Sigmoid colon (tissue), 7 donors: ENCODE measurements at places on chromosomes 3 and 15. TPM values are rescaled to one million over a fixed set of nuclear protein-coding genes. Genes with fewer than 3 reads are reported as not detected.

DNA sequence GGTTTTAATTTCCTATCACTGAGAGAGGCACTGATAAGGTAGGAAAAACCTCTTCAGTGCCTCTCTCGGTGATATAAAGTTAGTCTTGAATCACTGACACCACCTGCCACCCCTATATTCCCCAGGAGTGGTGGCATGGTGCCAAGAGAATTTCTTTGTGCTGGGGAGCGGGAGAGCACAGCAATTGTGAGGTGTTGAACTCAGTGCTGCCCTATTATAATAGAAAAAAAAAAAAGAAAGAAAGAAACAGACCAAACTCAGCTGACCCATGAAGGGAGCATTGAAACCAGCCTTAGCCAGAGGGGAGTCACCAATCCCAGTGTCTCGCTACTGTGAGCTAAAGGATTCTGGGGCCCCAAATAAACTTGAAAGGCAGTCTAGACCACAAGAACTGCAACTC lies 201.4 kb upstream of the STT3B start:
- no peaks in the 10 kb centered on the region for H3K27me3 ChIP-seq
- DNase-seq: no peak
- H3K4me3 ChIP-seq: no peak overlapping the region
- H3K4me1 ChIP-seq: no peaks in the 10 kb centered on the region

GRCh38 chr3:89923921-89924610 lies 816.6 kb downstream of the EPHA3 start:
- DNase-seq: no peak
- H3K27me3 ChIP-seq: no peaks in the 10 kb centered on the region
- H3K4me1 ChIP-seq: no peaks in the 10 kb centered on the region
- H3K36me3 ChIP-seq: no peaks in the 10 kb centered on the region
- no peak overlapping the region for H3K4me3 ChIP-seq

- H3K27ac ChIP-seq: no peak overlapping the region
- no peaks in the 10 kb centered on the region for H3K4me1 ChIP-seq
- H3K27me3 ChIP-seq: no peaks in the 10 kb centered on the region
- no peak overlapping the region for H3K4me3 ChIP-seq
Measured at GRCh38 chr3:46661776-46662766, 31.4 kb downstream of the ALS2CL start.

GRCh38 chr3:160376681-160377080 lies 22.3 kb downstream of the IFT80 start:
- H3K36me3 ChIP-seq: no peaks in the 10 kb centered on the region
- no peaks in the 10 kb centered on the region for H3K4me1 ChIP-seq
- H3K27me3 ChIP-seq: no peaks in the 10 kb centered on the region

- H3K4me3 ChIP-seq: no peak overlapping the region
- H3K36me3 ChIP-seq: no peaks in the 10 kb centered on the region
- H3K4me1 ChIP-seq: no peaks in the 10 kb centered on the region
- H3K27me3 ChIP-seq: no peaks in the 10 kb centered on the region
Measured at GRCh38 chr3:164465172-164465571, 613.1 kb downstream of the SI start.

- no peaks in the 10 kb centered on the region for H3K4me1 ChIP-seq
- H3K27me3 ChIP-seq: no peaks in the 10 kb centered on the region
- DNase-seq: no peak
- peaks cover 9% of the 10 kb centered on the region for H3K36me3 ChIP-seq
- H3K4me3 ChIP-seq: peak overlapping the region; percentile 58
- peak overlapping the region; percentile 92 for H3K27ac ChIP-seq
Measured at GRCh38 chr3:101685870-101686307, 629 bp downstream of the RPL24 start.

DNA sequence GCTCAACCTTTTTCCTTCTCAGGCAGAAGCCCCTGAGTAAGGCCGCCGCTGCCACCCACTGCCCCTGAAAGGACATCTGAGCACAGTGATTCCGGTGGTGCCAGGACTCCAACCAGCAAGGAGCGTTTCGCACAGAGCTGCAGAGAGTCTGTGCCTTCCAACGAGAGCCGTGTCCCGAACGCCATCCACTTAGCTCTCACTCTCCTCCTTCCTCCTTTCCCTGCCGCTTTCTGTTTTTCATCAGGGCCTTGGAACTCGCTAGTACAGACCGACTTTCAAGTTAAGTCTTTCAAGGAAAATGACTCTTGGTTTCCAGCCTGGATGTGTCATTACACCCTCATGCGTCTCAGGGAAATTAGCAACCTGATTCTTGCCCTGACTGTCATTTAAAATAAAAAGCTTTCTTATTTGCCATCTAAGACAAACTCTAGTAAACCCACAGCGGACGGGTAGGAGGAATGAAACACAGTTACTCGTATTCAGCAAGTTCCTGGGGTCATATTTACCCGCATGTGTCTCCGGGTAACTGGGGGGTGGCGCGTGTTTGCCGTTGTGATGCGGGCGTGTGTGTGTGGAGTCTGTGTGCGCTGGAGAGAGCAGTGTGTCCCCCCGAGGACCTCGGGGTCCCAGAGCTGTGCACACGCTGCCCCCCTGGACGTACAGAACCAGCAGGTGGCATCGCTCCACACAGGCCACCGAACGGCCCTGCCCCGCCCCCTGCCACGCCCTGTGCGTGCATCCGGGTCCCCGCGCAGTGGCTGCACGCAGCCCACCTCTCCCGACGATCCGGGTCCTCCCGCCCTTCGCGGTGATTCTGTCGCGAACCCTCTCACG lies 30.4 kb upstream of the ALDH1A3 start:
- H3K27me3 ChIP-seq: no peaks in the 10 kb centered on the region
- H3K36me3 ChIP-seq: no peaks in the 10 kb centered on the region
- peak overlapping the region; percentile 53 for H3K4me3 ChIP-seq
- peaks cover 13% of the 10 kb centered on the region for H3K4me1 ChIP-seq

GRCh38 chr3:157051055-157051454 lies 108.9 kb downstream of the CCNL1 start:
- H3K36me3 ChIP-seq: no peaks in the 10 kb centered on the region
- no peak overlapping the region for H3K4me3 ChIP-seq
- no peaks in the 10 kb centered on the region for H3K27me3 ChIP-seq
- no peak for DNase-seq

DNA sequence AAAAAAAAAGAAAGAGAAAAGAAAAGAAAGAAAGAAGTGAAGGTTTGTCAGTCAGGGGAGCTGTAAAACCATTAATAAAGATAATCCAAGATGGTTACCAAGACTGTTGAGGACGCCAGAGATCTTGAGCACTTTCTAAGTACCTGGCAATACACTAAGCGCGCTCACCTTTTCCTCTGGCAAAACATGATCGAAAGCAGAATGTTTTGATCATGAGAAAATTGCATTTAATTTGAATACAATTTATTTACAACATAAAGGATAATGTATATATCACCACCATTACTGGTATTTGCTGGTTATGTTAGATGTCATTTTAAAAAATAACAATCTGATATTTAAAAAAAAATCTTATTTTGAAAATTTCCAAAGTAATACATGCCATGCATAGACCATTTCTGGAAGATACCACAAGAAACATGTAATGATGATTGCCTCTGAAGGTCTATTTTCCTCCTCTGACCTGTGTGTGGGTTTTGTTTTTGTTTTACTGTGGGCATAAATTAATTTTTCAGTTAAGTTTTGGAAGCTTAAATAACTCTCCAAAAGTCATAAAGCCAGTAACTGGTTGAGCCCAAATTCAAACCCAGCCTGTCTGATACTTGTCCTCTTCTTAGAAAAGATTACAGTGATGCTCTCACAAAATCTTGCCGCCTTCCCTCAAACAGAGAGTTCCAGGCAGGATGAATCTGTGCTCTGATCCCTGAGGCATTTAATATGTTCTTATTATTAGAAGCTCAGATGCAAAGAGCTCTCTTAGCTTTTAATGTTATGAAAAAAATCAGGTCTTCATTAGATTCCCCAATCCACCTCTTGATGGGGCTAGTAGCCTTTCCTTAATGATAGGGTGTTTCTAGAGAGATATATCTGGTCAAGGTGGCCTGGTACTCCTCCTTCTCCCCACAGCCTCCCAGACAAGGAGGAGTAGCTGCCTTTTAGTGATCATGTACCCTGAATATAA lies 2.0 kb downstream of the B2M start:
- H3K27me3 ChIP-seq: no peaks in the 10 kb centered on the region
- DNase-seq: no peak
- H3K4me3 ChIP-seq: peak overlapping the region; percentile 80
- H3K36me3 ChIP-seq: peaks cover 32% of the 10 kb centered on the region

GRCh38 chr3:71273453-71273852 lies 310.1 kb downstream of the FOXP1 start:
- no peak overlapping the region for H3K4me3 ChIP-seq
- no peaks in the 10 kb centered on the region for H3K27me3 ChIP-seq
- no peaks in the 10 kb centered on the region for H3K4me1 ChIP-seq

GRCh38 chr3:50545781-50546180 lies 21.8 kb downstream of the C3orf18 start:
- no peaks in the 10 kb centered on the region for H3K27me3 ChIP-seq
- H3K4me1 ChIP-seq: no peaks in the 10 kb centered on the region
- no peak overlapping the region for H3K4me3 ChIP-seq
- no peak for DNase-seq
- H3K36me3 ChIP-seq: no peaks in the 10 kb centered on the region
- H3K27ac ChIP-seq: no peak overlapping the region

GRCh38 chr3:10470120-10471053 lies 35.0 kb downstream of the ATP2B2 start:
- peaks cover 69% of the 10 kb centered on the region for H3K27me3 ChIP-seq
- no peaks in the 10 kb centered on the region for H3K36me3 ChIP-seq
- H3K27ac ChIP-seq: no peak overlapping the region

DNA sequence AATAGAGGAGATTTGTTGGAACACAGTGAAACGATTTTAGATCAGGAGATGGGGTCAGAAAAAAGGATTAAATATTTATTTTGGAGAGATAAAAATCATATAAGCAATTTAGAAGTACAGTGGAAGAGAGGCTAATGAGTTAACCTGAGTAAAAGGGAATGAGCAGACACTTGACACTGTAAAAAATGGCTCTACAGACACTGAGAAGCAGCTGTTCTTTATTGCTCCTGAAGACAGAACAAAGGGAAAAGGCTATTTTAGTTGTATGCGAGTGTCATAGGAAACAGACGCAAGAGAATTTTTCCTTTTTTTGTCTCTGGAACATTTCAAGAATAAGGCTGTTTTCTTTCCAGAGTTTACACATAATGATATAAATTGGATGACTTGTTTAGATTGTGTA lies 34.3 kb downstream of the ASTE1 start:
- no peak overlapping the region for H3K4me3 ChIP-seq
- no peak for DNase-seq
- H3K27ac ChIP-seq: no peak overlapping the region
- H3K36me3 ChIP-seq: no peaks in the 10 kb centered on the region
- H3K27me3 ChIP-seq: no peaks in the 10 kb centered on the region

GRCh38 chr15:50049871-50050270 lies 69.2 kb downstream of the ATP8B4 start:
- no peaks in the 10 kb centered on the region for H3K36me3 ChIP-seq
- no peaks in the 10 kb centered on the region for H3K4me1 ChIP-seq
- H3K27ac ChIP-seq: no peak overlapping the region
- DNase-seq: no peak

DNA sequence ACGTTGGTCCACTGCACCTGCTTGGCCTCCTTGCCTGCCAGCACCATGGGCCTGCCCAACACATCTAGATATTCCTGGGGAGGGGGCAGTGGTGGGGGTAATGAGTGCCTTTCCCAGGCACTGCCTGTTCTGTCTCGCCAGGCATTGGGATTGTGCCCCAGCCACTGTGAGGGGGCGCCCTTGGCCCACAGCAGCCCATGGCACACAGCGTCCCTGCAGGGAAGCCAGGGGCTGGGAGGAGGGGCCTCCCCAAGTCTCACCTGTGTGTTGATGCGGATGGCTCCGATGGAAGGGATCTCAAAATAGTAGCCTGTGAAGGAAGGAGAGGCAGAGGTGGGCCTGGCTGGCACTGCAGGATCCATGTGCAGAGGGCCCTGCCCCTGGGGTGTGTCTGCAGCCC lies 18.7 kb upstream of the TMEM115 start:
- no peaks in the 10 kb centered on the region for H3K4me1 ChIP-seq
- no peak overlapping the region for H3K27ac ChIP-seq
- no peaks in the 10 kb centered on the region for H3K36me3 ChIP-seq
- H3K4me3 ChIP-seq: no peak overlapping the region
- no peak for DNase-seq

- no peaks in the 10 kb centered on the region for H3K4me1 ChIP-seq
- no peak overlapping the region for H3K4me3 ChIP-seq
- no peaks in the 10 kb centered on the region for H3K36me3 ChIP-seq
- DNase-seq: no peak
Measured at GRCh38 chr3:115469649-115470048, 153.7 kb upstream of the GAP43 start.

GRCh38 chr3:139586420-139587017 lies 47.0 kb upstream of the RBP1 start:
- H3K4me1 ChIP-seq: no peaks in the 10 kb centered on the region
- H3K27me3 ChIP-seq: no peaks in the 10 kb centered on the region
- no peak overlapping the region for H3K4me3 ChIP-seq
- no peaks in the 10 kb centered on the region for H3K36me3 ChIP-seq
- H3K27ac ChIP-seq: no peak overlapping the region

DNA sequence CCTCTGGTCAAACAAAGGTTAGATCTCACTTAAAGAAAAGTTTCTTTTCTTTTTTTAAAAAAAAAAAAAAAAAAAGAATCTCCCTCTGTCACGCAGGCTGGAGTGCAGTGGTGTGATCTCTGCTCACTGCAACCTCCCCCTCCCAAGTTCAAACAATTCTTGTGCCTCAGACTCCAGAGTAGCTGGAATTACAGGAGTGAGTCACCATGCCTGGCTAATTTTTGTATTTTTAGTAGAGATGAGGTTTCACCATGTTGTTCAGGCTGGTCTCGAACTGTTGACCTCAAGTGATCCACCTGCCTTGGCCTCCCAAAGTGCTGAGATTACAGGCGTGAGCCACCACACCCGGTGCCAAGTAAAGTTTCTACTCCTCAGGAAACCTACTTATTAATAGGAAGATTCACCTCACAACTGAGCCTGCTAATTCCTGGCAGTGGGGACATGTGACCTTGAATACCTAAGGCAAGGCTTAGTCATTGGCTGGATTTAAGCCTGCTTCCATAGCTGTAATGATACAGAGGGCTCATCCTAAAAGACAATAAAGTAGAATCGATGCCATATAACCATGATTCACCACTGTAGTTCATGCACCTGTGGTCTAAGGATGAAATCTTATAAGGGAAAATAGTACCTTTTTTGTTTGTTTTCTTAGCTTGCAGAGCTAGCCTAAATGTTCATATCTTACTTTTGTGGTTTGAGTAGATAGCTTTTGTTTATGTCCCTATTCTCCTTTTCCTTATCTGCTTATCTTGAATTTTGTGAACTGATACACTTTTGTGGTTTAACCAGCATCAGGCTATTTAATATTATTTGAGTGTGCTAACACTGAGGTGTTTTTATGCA lies 24.8 kb upstream of the RBMS3 start:
- DNase-seq: no peak
- no peak overlapping the region for H3K4me3 ChIP-seq
- no peaks in the 10 kb centered on the region for H3K36me3 ChIP-seq

GRCh38 chr15:55289011-55289745 lies 435 bp downstream of the RAB27A start:
- H3K36me3 ChIP-seq: no peaks in the 10 kb centered on the region
- DNase-seq: peak; percentile 72
- H3K27me3 ChIP-seq: no peaks in the 10 kb centered on the region
- H3K27ac ChIP-seq: peak overlapping the region; percentile 91

The ARPP21 gene
- total RNA-seq: 1.5 TPM

The GRAMD1C gene
- total RNA-seq: 0.27 TPM

The ZNF717 gene
- 8.3 TPM for total RNA-seq

The SH2D7 gene
- total RNA-seq: not detected

The CAPN3 gene
- 5.4 TPM for total RNA-seq

The LDHAL6B gene
- total RNA-seq: not detected

The SNX22 gene
- 0.83 TPM for total RNA-seq

The CKMT1B gene
- total RNA-seq: 1.1 TPM

The TRAK1 gene
- total RNA-seq: 29.5 TPM
